Upper lobe of left lung (tissue), 6 donors: ENCODE measurements at places on chromosomes 13 and 19. TPM values are rescaled to one million over a fixed set of nuclear protein-coding genes. Genes with fewer than 3 reads are reported as not detected.

Gene ZNF414
- total RNA-seq = 10.5 TPM

Gene PGLYRP1
- not detected for total RNA-seq

Gene TEX29
- 0.63 TPM for total RNA-seq

Gene CYP4F22
- not detected for total RNA-seq

Gene SHISA2
- 19.9 TPM for total RNA-seq

Gene GSX1
- total RNA-seq = not detected

Gene PNMA8A
- total RNA-seq = 0.61 TPM

GRCh38 chr19:45782162-45782691 is at the start of gene DMPK:
DMPK (minus strand) TSS chr19:45782490; CDS start chr19:45782352, 138 bp downstream.
- peaks cover 24% of the 10 kb centered on the region for H3K36me3 ChIP-seq

DNA sequence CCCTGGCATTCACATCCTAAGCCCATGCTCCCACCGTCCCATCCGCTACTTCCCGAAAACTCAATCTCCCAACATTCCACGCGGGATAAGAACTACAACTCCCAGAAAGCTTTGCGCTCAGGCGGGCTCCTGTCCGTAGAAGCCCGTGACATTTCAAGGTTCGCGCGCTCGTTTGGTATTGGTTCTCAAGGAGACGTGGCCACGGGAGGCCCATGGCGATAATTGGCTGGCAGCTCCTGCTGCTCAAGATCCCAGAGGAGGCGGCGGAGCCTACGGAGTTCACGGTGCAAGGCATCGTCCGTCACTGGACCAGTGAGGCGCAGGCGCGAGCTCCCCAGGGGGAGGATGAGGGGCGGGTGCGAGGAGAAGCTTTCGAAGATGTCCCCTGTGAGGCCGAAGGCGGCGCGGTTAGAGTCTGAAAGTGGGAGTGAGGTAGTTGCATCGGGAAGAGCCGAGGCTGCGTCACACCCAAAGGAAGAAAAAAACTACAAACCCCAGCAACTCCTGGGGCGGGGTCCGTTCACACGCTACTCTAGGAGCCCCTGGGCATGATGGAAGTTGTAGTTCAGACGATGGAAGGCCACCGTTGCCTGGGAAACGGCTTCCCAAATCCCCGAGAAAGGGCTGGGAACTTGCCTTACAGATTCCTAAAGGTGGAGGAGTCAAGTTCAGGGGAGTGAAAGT is 1.2 kb upstream of the MAMSTR start:
- peaks cover 75% of the 10 kb centered on the region for H3K4me1 ChIP-seq
- H3K27me3 ChIP-seq = no peaks in the 10 kb centered on the region
- peak overlapping the region; percentile 83 for H3K27ac ChIP-seq
- H3K36me3 ChIP-seq = no peaks in the 10 kb centered on the region
- DNase-seq = peak; percentile 92
- H3K4me3 ChIP-seq = peak overlapping the region; percentile 49

- no peak for DNase-seq
- H3K27ac ChIP-seq = no peak overlapping the region
- no peak overlapping the region for H3K4me3 ChIP-seq
- peaks cover 8% of the 10 kb centered on the region for H3K4me1 ChIP-seq
- H3K36me3 ChIP-seq = peaks cover 99% of the 10 kb centered on the region
- H3K27me3 ChIP-seq = no peaks in the 10 kb centered on the region
Observed at GRCh38 chr19:18861235-18861634, 29.5 kb downstream of the UPF1 start.

DNA sequence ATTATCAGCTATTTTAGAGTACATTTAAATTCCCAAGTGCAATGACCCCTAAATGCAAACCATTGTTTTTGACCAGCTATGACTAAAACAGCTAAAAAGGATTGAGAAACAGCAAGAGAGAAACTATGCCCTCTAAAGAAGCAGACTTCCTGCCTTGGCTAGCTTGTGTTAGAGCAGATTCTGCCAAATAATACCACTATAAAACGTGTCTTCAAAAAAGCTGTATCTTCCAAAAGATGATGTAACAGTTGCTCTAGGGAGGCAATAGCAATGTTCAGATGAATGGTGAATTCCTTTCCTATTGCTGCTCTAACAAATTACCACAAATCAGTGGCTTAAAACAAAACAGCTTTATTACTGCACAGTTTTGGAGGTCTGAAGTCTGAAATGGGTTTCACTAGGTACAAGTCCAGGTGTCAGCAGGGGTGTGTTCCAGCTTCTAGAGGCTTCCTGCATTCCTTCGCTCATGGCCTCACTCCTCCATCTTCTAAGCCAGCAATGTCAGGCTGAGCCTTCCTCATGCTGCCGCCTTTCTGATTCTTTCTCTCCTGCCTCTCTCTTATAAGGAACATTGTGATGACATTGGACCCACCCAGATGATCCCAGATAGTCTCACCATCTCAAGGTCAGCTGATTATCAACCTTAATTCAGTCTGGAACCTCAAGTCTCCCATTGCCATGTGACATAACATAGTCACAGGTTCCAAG is 84.5 kb downstream of the LRRC63 start:
- no peaks in the 10 kb centered on the region for H3K27me3 ChIP-seq
- peaks cover 12% of the 10 kb centered on the region for H3K4me1 ChIP-seq
- H3K27ac ChIP-seq = peak overlapping the region; percentile 77
- DNase-seq = no peak
- no peak overlapping the region for H3K4me3 ChIP-seq
- H3K36me3 ChIP-seq = no peaks in the 10 kb centered on the region

- no peaks in the 10 kb centered on the region for H3K27me3 ChIP-seq
- H3K27ac ChIP-seq = no peak overlapping the region
- no peak overlapping the region for H3K4me3 ChIP-seq
- no peaks in the 10 kb centered on the region for H3K36me3 ChIP-seq
- peaks cover 1% of the 10 kb centered on the region for H3K4me1 ChIP-seq
Observed at GRCh38 chr13:44785401-44785800, 203.9 kb downstream of the NUFIP1 start.

GRCh38 chr13:42495255-42495654 is 78.7 kb upstream of the TNFSF11 start:
- H3K4me1 ChIP-seq = no peaks in the 10 kb centered on the region
- no peaks in the 10 kb centered on the region for H3K27me3 ChIP-seq
- H3K4me3 ChIP-seq = no peak overlapping the region
- no peaks in the 10 kb centered on the region for H3K36me3 ChIP-seq
- no peak for DNase-seq

DNA sequence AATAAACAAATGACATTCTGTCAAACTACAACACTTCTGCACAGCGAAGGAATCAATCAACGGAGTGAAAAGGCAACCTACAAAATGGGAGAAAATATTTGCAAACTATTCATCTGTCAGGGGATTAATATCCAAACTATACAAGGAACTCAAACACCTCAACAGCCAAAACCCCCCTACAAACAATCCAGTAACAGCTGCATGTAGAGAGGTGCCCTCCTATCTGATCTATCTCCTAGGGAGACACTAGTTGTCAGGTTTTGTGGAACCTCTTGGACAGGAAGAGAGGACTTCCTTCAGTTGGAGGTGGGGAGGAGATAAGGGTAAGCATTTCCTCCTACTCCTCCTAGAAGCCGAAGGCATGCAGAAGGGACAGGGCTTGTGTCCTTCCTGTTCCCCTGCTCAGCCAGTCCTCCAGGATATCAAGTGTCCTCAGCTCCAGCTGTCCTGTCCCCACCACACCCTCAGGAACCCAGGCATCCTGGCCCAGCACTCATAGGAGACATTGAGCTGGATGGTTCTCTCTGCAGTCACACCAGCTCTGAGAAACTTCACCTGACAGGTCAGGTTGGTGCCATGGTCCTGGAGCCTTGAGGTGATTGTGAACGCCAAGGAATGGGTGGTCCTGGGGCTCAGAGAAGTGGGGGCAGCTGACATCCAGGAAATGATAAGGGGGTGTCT is 9.8 kb upstream of the SIGLEC8 start:
- peaks cover 5% of the 10 kb centered on the region for H3K4me1 ChIP-seq
- no peaks in the 10 kb centered on the region for H3K36me3 ChIP-seq
- H3K4me3 ChIP-seq = no peak overlapping the region
- H3K27ac ChIP-seq = peak overlapping the region; percentile 35
- no peaks in the 10 kb centered on the region for H3K27me3 ChIP-seq

- no peak for DNase-seq
- H3K4me3 ChIP-seq = no peak overlapping the region
- no peaks in the 10 kb centered on the region for H3K27me3 ChIP-seq
- no peak overlapping the region for H3K27ac ChIP-seq
- no peaks in the 10 kb centered on the region for H3K36me3 ChIP-seq
- H3K4me1 ChIP-seq = no peaks in the 10 kb centered on the region
Observed at GRCh38 chr13:106609116-106609515, 41.2 kb upstream of the ARGLU1 start.

- no peaks in the 10 kb centered on the region for H3K4me1 ChIP-seq
- no peak overlapping the region for H3K4me3 ChIP-seq
- no peak overlapping the region for H3K27ac ChIP-seq
- peaks cover 3% of the 10 kb centered on the region for H3K36me3 ChIP-seq
- H3K27me3 ChIP-seq = no peaks in the 10 kb centered on the region
Observed at GRCh38 chr19:32881766-32882165, 12.2 kb upstream of the SLC7A9 start.

GRCh38 chr13:41919741-41920487 is 41.0 kb downstream of the VWA8 start:
- no peaks in the 10 kb centered on the region for H3K4me1 ChIP-seq
- H3K4me3 ChIP-seq = no peak overlapping the region
- no peaks in the 10 kb centered on the region for H3K36me3 ChIP-seq
- H3K27me3 ChIP-seq = no peaks in the 10 kb centered on the region

DNA sequence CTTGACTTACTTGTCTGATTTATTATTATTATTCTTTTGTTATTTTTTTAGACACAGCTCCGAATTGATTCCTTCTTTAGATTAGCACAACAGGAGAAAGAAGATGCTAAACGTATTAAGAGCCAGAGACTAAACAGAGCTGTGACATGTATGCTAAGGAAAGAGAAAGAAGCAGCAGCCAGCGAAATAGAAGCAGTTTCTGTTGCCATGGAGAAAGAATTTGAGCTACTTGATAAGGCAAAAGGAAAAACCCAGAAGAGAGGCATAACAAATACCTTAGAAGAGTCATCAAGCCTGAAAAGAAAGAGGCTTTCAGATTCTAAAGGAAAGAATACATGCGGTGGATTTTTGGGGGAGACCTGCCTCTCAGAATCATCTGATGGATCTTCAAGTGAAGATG is 29.4 kb downstream of the ERCC5 start:
- no peaks in the 10 kb centered on the region for H3K4me1 ChIP-seq
- no peak overlapping the region for H3K4me3 ChIP-seq
- no peak overlapping the region for H3K27ac ChIP-seq

DNA sequence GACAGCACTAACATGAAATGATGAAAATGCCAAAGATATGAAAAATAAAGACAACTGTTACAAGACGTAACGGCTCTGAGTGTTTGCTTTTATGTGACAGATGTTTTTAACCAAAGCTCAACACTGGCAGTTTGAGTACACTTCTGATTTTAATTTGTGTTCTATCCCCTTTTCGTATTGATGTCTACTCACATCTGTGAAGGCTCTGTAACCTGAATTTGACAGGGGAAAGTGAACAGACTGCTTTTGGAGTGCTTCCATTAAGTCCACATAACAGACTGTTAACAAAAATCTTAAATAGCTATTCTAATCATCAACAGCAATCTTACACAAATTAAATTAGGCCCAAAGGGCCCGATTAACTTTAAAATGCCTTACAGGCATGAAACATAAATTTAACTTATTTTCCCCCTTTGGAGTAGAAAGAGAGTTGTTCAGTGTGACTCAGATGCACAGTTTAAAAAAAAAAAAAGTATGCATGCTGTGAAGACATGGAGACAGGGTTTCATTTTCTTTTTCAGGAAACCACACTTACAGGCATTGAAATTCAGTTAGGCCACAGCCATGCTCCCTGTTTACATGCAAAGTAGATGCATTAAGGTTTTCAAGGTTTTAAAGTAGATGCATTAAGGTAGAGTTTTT is 16.3 kb upstream of the RNASEH2B start:
- no peaks in the 10 kb centered on the region for H3K4me1 ChIP-seq
- no peaks in the 10 kb centered on the region for H3K36me3 ChIP-seq
- DNase-seq = no peak
- no peak overlapping the region for H3K27ac ChIP-seq
- no peak overlapping the region for H3K4me3 ChIP-seq

GRCh38 chr19:17292301-17293074 is 10.7 kb downstream of the ABHD8 start:
- H3K4me1 ChIP-seq = peaks cover 4% of the 10 kb centered on the region
- peaks cover 3% of the 10 kb centered on the region for H3K36me3 ChIP-seq
- peak; percentile 96 for DNase-seq
- H3K27me3 ChIP-seq = no peaks in the 10 kb centered on the region
- H3K4me3 ChIP-seq = peak overlapping the region; percentile 58

- H3K4me3 ChIP-seq = peak overlapping the region; percentile 46
- peaks cover 67% of the 10 kb centered on the region for H3K36me3 ChIP-seq
- H3K4me1 ChIP-seq = peaks cover 58% of the 10 kb centered on the region
- DNase-seq = peak; percentile 71
- H3K27ac ChIP-seq = peak overlapping the region; percentile 95
- H3K27me3 ChIP-seq = no peaks in the 10 kb centered on the region
Observed at GRCh38 chr19:44757735-44758505, 9.4 kb downstream of the BCL3 start.

DNA sequence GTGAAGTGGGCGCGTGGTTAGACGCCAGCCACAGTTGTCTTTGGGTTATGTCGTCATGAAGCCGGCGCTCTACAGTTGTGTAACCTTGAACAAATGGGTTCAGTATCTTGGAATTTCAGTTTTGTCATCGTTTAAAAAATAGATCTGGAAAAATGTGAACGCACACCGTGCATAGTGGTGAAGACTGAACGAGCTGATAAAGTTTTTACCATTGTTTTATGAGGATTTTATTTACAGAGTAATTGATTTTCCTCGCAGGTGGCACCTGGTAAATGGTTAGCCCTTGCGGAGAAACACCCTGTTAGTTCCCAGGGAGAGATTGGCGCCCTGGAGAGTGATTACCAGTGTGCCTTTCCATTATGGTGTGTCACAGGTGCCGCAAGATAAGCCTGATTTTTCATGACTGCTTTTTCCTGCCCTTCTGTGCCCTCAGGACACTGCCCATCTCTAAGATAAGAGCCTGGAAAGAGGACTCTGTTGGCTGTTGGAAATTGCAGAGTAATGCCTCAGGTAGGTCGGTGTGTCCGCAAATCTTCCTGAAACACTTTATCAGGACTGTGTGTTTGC is 577 bp downstream of the ZNF181 start:
- DNase-seq = no peak
- H3K36me3 ChIP-seq = peaks cover 20% of the 10 kb centered on the region
- peak overlapping the region; percentile 70 for H3K4me3 ChIP-seq
- H3K4me1 ChIP-seq = peaks cover 22% of the 10 kb centered on the region
- peak overlapping the region; percentile 96 for H3K27ac ChIP-seq
